ENCODE measurements at places on chromosomes 16 and 17.

GRCh38 chr17:40699371-40699770 lies 4.2 kb downstream of the KRT24 start:
- DNase-seq = no peak

DNA sequence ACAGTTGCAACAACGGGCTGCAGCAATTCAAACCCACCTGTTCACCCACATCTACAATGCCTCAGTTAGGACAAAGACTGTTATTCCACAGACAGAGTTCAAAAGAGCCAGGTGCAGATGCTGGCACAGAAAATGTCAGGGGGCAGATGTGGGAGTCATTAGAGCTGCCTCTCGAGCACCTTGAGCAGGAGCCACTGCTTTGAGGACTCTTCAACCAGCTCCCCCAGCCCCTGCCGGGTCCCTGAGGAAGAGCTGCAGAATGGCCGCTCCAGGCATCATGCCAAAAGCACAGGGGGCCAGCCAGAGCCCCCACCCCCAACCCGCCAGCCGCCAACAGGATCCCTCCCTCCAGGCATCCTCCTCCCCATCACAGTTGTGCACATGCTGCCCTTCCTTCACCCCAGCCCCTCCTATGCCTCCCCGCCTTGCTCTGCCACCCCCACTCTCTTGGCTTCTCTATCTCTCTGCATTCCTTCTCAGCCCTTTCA lies 20.8 kb downstream of the C17orf67 start:
- DNase-seq = no peak

- DNase-seq = no peak
Measured at GRCh38 chr16:68436581-68436980, 11.7 kb downstream of the SMPD3 start.

- no peak for DNase-seq
Measured at GRCh38 chr16:10883004-10883403, 6.0 kb downstream of the CIITA start.

GRCh38 chr16:9836118-9836736 lies 346.0 kb downstream of the GRIN2A start:
- DNase-seq = no peak

- DNase-seq = no peak
Measured at GRCh38 chr16:79303959-79304387, 296.6 kb downstream of the MAF start.

- no peak for DNase-seq
Measured at GRCh38 chr16:19138601-19139000, 24.8 kb downstream of the ITPRIPL2 start.

DNA sequence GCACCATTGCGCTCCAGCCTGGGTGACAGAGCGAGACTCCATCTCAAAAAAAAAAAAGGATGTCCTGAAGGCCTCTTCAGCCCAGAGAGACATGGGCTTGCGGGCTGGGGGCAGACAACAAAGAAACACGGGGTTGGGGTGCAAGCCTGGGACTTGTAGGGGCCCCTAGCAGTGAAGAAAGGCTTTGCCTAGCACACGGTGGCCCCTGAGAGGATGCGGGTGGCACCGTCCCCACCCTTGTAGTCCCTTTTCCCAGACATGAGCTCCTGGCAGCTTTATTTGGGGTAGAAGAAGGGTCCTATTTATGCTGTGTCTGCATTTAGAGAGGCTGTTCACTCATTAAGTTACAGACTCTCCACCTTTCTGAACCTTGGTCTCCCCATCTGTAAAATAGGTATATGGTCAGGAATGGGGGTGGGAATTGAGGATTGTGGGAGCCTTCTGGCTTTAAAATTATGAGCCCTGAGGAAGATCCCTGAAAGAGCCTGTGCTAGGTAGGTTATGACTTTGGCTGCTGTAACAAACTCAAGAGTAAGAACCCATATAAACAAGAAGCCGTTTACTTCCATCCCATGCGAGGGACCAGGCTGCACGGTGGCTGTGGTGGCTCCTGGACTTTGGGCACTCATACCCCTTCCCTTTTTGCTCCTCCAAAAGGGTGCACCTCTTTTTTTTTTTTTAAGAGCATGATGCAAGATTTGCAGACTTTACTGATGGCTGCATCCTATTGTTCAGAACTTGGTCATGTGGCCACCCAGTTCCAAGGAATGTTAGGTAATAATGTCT lies 20.6 kb upstream of the ADGRG1 start:
- no peak for DNase-seq

DNA sequence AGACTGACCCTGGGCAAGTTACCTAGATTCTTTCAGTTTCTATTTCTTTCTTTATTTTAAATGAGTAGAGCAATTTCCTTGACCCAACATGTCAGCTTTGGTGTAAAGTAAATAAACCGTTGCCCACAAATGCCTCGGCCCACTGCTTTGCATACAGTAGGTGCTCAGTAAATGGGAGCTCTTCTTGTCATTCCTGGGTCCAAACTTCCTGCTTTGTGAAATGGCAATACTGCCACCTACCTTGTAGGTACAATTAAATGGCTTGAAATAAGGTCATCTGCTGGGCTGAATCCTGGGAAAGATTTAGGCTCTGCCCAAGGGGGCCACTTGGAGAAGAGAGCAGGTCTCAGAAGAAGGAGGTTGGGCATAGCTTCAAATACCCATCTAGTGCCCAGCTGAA lies 253.0 kb downstream of the HS3ST3B1 start:
- no peak for DNase-seq

DNA sequence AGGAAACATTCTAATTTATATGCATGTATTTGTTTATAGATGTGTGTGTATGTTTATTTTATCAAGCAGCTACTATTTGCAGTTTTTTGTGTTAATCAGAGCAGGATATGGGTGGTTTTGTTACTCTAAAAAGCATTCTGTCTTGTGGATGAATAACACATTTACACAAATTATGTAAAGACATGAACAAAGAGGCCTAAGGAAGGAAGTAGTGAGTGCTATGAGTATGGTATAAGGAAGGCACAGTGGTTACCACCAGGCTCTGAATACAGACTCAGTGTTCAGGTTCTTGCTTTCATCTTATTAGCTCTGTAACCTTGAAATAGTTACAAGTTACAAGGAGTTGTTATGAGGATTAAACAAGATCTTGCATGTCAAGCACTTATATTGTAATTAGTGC lies 33.9 kb downstream of the STXBP4 start:
- no peak for DNase-seq

GRCh38 chr16:86545481-86545880 lies 9.6 kb downstream of the MTHFSD start:
- no peak for DNase-seq

- DNase-seq = no peak
Measured at GRCh38 chr16:30561089-30561816, 3.1 kb upstream of the ZNF764 start.

DNA sequence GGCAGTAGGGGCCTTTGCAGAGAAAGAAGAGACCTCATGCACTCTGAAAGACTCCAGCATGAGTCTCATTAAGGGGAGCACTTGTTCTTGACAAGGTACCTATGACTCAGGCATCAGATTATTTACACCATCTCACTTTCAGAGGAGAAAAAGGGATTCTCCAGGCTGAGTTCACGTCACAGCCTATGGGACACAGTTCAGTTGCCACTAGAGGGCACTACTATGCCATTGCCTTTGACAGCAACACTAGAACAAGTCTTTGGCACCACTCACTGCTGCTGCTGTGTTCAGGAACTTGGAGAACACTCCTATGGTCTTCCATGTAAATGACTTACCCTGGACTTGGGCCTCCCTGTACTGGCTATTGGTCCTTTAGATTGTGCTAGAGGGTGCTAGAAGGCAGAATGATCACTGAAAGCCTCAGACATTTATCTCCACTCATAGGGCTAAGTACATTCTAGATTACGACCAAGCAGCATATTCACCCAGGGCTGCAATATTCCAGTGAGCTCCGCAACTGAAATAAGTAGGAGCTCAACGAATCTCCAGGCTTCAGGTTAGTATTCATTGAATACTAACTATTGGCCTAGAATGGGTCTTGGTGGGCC lies 225.1 kb upstream of the CA10 start:
- no peak for DNase-seq
